ENCODE measurements at places on chromosomes 5 and 9.

- no peak for DNase-seq
These were observed 152.9 kb upstream of the PPP1R26 start for GRCh38 chr9:135326633-135327152.

DNA sequence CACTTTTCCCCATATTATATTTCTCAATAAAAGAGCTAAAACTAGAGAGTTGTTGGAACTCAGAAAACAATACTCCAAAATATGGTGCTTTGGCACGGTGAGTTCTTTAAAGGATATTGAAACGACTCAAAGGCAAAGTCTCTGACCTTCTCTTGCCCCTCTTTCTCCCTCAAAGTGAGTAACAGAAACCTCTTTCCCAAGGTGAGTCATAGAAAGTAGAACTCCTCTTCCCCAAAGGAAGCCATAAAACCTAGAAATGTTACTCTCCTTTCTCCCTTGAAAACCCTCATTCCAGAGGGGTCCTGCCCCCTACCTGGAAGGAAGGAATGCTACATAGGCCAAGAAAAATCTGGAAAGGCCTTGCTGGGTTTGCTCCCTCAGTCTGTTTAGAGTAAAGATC, 47.5 kb downstream of the RAPGEF6 start:
- no peak for DNase-seq

DNA sequence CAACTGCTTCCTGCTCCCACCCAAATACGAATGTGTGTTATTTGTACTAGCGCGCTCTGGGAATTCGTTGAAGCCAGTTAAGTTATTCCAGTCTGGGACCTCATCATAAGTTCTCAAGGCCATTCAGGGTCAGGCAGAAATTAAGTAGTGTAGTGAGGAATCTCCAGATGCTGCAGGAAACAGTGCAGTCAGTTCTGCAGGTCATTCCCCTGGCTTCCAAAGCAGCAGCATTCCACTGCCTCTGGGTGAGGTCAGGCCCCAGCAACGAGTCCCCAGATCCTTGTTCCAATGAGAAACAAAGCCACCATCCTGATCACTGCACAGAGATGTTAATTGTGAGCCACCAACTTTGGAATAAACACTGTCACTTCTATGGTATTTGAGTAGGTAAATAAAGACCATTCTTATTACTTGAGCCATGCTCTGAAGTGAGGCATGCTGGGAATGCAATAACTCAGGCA, 33.1 kb downstream of the SVEP1 start:
- DNase-seq, result no peak

DNA sequence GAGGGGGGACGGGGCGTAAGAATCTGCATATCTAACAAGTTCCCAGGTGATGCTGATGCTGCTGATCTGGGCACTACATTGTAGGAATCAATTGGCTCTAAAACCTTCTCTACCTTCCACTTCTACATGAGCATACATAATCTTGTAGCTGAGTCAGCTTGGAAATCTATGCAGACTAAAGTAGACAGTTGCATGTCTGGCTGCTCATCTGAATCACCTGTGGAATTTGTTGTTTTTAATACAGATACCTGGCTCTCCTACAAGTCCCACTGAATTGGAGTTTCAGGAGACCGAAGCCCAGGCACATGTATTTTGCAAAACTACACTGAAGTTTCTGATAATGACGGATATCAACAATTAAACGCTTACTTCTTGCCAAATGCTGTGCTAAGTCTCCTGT, 113.6 kb downstream of the STK32A start:
- DNase-seq, result no peak

DNA sequence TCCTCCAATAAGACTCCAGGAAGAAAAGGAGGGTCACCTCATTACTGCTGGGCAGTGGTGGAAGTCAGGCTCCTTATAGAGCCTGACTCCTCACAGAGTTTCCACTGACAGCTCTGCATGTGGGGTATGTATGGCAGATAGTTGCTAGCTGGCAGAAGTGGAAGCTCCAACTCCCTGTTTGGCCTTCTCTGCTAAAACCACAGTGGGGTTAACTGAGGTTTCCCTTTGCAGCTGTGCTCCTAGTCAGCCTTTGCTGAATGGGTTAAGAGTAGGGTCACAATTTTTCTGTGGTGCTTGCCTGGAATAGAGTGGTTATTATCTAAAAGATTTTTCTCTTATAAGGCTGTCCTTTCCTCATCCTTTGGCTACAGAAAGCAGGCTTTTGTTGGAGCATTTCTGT, 327.5 kb downstream of the FBXL17 start:
- DNase-seq, result no peak

GRCh38 chr9:107816561-107817021, 327.0 kb upstream of the KLF4 start:
- DNase-seq, result no peak

DNA sequence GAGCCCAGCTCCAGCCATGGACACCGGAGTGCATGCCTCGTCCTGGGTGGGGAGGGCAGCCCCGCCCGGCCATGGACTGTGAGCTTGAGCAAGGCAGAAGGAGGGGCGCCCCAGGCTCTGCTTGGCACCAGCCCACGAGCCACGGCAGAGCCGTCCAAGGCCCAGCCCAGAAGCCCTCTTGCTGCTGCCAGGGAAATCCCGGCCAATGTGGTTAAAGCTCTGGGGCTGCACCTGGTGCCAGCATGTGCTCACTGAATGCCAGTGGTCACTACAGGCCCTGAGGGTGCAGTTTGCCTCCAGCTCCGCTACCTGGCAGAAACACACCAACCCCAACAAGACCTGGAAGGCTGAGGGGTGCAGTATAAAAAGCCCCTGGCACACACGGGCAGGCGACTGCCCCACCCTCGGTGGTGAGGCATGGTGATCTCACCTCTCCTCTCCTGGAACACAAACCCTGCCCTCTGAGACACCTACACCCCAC, 11.8 kb downstream of the BRD3 start:
- no peak for DNase-seq

DNA sequence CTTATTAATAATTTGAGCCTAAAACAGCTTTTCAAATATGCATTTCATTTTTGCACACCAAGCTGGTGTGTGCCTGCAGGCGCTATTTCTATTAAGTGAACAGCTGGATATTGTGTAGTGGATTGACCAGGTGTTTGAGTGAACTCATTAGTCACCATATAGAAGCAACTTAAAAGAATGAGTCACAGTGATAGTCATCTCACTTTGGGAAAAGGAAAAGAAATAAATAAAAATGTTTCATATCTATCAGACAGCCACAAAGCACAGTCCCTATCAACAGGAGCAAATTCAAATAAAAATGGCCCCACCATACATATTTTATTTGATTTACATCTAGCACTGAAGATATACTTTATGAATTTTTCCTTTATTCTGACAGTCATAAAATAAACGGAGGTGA, 456.5 kb upstream of the CDH9 start:
- no peak for DNase-seq

- peak; percentile 0 for DNase-seq
These were observed 54.8 kb downstream of the SLC22A5 start for GRCh38 chr5:132424167-132424880.

- no peak for DNase-seq
These were observed 89.6 kb downstream of the ASTN2 start for GRCh38 chr9:117325110-117325731.

DNA sequence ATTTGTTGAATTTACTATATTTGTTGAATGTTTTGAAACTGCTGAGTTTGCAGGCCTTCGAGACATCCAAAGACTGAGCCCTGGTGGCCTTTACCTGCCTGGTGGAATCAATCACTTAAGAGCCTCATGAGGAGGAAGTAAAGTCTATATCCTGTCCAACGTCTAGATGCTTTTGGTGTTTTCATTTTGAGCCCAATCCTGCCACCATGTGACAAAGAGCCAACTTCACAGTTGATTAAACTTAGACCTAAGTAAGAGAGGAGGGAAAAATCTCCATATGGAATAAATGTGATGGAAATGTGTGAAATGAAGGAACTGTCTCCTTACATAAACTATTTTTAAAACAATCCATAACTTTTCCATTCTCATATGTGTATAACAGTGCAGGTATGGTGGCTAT, 220.1 kb downstream of the PRR16 start:
- no peak for DNase-seq

DNA sequence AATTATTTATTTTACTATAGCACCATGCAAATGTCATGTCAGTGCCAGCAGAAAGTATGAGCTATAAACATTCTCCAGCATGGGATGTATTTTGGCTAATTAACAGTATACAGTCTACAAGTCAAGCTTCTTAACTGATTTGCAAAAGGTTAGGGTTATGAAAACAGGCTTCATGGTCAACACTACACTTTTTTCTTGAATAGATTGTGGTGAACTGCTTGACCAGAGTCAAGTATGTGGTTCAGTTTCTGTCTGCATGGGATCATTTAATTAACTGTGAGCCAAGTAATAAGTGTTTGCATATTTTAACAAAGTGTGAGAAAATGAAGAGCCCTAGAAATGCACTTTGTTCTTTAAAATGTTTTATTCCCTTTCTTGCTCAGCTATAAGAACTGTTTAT, 14.5 kb upstream of the GNAQ start:
- no peak for DNase-seq

- DNase-seq, result no peak
These were observed 197.7 kb downstream of the PLK2 start for GRCh38 chr5:58262226-58262625.

DNA sequence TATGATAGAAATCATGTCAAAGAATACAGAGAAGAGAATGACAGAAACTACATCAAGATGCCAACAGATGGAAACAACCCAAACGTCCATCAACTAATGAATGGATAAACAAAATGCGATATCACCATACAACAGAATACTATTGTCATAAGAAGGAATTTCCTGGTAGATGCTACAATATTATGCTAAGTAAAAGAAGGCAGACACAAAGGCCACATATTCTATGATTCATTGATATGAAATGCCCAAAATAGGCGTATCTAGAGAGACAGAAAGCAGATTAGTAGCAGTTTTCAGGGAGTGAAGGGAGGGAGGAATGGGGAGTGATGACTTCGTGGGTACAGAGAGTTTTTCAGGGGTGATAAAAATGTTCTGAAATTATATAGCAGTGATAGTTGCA, 58.3 kb upstream of the AKNA start:
- no peak for DNase-seq

GRCh38 chr9:94482110-94482509, 72.8 kb upstream of the PCAT7 start:
- DNase-seq, result no peak

DNA sequence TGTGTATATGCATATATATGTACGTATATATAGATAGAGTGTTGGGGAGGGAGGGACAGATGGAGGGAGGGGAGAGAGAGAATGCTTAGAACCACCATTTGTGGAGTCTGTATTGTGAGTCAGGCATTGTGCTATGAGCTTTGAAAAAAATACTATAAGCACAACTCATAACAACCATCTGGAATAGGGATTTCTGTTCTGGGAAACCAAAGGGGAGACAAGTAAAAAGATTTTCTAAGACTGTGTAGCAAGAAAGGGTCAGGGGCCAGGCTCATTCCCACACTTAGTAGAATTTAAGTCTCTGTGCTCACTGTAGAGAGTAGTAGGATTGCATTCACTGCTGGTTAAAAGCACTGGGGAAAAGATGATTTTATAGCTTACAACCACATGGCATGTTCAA, 202.3 kb upstream of the SGCD start:
- DNase-seq, result no peak

- DNase-seq, result no peak
These were observed 41.8 kb downstream of the UGCG start for GRCh38 chr9:111938427-111938800.

DNA sequence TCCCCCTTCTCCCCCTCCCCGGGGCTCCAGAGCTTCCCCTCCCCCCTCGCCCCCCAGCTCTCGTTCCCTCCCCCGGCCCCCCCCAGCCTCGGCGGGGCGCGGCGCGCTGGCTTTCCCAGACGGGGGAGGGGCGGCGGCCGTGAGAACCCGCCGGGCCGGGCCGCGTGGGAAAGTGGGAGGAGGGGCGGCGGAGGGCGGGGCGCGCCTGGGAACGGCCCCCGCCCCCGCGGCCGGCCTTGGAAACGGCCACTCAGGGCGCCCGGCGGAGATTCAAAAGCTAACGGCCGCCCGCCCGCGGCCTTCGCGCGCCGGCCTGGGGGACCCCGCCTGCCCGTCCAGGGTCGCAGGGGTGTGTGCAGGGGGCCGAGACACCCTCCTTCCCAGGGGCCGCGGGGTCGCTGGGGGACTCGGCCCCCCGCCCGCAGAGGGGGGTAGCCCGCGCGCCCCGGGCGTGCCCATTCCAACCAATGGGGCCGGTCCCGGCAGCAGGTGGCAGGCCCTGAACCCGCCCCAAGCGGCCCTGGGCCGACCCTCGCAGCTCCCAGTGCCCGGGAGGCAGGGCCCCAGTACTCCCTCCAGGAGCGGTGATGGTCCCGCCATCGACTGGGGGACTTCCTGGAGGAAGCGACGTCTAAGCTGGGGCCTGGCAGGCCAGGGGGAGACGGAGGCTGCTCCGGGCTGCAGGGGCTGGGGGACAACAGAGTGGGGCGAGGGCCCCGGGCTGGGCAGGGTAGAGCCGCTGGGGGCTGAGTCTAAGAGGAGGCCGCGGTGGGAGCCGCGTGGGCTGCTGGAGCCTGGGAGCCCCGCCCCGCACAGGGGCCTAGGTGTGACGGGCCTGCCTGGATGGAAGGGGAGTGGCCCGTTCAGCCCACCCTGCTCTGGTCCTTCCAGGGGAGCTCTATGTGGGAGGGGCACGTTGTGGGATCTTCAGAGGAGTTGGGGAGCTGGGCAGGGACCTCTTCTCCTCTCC, 14.2 kb upstream of the NRARP start:
- peak; percentile 27 for DNase-seq

Data from inflammatory macrophage treated with lipopolysaccharide for 4 hours (primary cell).